ENCODE measurements at places on chromosomes 3 and 15.

- no peak for DNase-seq
Measured at GRCh38 chr15:50774450-50774849, 8.9 kb upstream of the SPPL2A start.

- DNase-seq: no peak
Measured at GRCh38 chr15:70664494-70664893, 98.9 kb downstream of the UACA start.

DNA sequence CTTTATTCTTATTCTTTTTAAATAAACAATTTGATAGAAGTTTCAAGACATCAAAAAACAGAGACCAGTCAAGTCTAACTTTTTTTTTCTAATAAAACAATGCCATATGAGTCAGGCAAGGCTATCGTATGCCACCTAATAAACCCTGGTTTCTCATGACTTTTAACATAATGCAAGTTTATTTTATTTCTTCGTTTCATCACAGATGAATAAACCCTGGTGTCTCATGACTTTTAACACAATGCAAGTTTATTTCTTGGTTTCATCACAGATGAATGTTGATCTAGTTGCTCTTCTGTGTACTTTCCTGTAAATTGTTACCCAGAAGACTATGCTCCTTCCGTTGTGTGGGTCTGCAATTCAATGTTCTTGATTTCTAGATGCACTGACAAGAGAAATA lies 905.4 kb downstream of the ROBO2 start:
- no peak for DNase-seq

DNA sequence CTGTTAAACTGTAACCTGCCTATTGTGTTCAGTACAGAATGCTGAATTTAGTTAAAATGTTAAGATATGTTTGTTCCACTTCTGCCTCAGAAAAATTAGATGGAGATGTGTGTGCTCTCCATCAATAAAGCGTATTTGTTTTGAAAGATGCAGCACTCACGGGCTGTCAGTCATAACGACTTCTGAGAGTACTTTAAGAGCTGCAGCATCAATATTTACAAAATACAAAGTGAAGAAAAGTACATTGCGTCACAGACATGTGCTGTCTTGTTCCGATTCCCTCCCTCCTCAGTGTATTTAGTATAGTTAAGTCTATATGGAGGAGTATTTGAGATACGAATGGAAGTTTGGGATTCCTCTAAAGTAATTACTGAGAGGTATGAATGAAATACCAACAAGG lies 166.6 kb downstream of the BBX start:
- no peak for DNase-seq

GRCh38 chr15:98800437-98801233 lies 152.3 kb downstream of the IGF1R start:
- peak; percentile 79 for DNase-seq

DNA sequence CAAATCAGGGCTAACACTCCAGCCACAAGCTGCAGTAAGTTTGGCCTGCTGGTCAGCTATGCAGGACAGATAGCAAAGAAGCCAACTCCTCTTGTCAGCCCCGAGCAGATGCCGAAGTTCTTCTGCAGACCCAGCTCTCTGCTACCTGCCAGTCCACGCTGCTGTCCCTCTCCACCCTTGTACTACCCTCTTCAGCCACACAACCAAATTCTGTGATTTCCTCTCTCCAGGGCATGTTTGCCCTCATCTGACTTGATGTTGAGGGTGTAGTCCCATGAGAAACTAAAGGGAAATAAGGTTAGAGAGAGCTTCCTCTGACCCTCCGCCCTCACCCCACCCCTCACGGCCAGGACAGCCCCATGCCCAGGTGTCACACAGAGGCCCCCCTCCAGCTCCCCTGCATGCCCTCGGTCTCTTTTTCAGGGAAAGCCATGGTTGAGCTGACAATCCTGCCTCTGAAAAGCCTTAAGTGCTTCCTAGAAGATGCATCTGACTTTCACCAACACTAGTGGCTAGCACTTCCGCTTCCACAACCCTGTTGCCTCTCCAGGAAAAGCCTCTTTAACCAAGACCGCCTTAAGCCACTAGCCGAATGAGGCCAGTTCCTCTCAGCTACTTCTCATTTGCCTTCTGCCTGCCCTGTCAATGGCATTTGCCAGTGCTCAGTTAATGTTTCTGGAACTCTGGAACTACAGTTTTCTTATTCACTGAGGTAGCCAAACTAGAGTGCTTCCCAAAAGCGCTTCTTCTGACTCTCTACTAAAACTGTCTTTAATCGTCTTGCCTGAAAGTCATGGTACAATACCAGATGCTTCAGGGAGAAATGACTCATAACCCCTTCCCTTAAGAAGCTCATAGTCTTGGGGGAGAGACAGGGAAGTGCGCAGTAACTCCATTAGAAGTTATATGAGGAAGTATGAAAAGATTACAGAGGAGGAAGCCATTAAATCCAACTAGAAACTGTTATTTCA lies 300.4 kb upstream of the STT3B start:
- no peak for DNase-seq

GRCh38 chr3:113468539-113468938 lies 27.2 kb upstream of the CFAP44 start:
- DNase-seq: no peak

DNA sequence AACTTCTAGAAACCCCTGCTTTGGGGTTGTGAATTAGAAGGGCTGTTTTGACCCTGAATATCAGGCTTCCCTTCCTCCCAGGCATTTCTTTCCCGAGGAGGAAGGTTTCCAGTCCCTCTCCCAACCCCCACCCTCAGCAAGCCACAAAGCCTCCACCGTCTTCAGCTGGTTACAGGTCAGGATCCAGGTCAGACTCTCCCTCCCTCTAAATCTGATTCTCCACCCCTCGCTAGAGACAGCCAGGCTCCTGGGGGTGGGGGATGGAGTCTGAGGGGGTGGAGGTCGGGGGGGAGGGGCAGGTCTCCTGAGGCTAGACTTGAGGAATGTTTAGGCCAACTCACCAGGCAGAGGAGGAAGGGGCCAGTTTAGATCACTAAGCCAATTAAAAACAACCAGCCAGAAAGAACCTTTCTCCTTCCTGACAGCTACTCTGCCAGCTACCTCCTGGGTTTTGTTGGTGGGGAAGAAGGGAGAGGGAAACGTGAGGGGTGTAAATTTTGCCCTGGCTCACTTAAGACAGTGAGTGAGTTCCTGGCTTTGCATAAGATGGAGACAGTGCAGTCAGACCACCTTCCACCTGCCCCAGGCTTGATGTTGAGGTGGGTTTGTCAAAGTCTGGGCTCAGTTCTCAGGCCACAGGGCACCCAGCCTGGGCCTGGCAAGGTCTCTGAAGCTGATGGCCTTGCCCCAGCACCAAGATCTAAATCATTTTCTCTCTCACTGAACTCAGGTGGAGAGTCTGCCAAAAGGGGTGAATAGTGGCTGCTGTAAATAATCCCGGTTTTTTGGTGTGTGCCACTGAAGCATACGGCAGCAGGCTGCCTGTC lies 19.5 kb downstream of the BMF start:
- no peak for DNase-seq

DNA sequence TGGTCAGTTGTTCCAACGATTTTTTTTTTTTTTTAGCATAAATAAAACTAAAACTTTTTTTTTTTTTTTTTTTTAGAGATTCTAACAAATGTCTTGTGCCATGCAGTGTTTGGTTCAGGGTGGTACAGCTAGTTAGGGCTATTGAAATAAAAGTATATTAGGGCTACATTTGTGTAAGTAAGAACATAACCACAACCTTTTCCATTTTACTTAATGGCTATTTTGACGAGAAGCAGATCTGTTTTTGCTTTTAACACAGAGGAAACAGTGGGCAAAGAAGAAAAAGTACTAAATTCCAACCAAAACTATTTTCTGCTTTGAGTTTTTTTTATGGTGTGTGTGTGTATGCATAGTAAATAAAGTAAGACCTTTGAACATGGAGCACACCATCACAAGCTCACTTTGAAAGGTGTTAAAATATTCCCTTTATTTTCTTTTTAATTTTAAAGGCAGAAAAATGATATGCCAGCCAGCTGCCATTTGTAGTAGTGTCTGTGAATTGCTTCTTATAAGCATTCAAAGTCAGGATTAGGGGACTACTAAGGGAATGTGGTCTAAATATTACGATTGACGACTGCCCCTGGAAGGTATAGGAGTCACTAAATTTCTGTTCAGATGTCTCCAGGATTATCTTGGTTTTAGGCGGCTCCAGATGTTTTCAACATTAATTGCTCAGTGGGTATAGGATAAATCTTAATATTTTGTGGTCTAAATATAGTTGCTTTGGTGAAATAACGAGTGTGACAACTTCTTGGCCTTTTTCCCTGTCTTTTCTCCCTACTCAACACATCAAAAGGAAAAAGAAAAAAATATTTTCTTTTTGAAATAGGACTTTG lies 3.1 kb downstream of the RARB start:
- no peak for DNase-seq

- DNase-seq: no peak
Measured at GRCh38 chr3:139251529-139251928, 92.3 kb upstream of the MRPS22 start.

GRCh38 chr3:157793745-157794144 lies 290.5 kb upstream of the VEPH1 start:
- DNase-seq: no peak

DNA sequence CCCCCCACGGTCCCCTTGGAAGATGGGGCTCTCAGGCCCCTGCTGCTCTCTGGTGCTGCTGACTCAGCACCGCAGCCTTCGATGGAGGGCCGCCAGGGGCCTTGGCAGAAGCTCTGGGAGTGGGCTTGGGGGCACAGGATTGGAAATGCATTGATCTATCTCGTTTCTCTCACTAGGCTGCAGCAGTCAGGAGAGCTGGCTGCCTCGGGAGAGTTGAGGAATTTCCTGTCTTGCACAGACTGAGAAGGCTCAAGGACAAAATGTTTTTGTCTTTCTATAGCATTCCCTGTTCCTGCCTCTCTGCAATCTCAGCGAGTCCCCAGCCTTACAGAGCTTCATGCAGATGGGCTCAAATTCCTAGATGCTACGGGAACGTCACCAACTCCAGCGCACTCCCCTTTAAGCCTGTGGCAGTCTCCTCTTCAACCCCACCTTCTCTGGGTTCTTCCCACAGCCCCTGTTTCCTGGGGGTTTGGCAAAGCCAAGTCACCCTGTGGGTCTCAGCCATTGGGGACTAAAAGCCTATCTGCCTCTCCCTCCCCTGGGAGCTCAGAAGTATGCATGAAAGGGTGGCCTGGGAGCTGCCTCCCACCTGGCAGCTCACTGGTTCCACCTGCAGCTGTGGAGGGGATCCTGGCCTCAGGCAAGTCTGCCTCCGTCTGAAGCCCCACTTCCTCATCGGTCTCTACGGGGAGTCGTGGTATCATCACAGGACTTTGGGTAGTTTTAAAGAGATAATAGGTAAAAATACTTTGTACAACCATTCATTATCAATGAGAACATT lies 127.4 kb upstream of the HACD2 start:
- no peak for DNase-seq

DNA sequence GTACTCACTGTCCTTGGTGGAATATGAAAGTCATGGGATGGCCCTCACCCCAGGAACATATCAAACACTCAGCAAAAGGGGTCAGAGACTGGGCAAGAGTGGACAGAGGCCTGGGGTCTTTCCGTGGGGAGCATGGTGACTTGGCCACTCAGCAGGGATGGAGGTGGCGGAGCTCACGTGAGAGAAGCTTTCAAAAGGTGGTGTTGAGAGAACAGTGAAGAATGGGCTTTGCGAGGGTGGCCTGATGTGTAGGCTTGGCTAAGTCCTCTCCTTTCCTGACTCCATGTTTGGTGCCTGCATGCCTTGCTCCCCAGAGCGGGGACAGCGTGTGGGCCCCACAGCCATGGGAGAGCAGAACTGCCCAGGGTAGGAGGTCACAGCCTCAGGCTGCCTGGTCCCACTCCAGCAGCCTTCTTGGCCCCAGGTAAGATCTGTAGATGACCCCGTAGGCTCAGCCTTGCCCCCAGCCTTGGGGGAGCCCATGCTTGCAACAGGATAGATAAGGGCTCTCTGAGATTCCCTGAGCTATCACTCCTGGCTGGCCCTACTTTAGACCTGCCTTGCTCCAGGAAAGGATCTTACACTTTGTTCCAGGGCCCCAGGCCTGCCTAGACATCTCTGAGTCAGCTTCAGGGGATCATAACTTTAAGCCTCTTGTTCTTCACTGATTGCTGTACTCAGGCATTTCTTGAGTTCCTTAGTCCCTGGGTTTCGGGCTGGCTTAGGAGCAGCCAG lies 17.0 kb downstream of the RPLP1 start:
- DNase-seq: no peak

- DNase-seq: no peak
Measured at GRCh38 chr3:84109911-84110310, 848.9 kb upstream of the CADM2 start.

DNA sequence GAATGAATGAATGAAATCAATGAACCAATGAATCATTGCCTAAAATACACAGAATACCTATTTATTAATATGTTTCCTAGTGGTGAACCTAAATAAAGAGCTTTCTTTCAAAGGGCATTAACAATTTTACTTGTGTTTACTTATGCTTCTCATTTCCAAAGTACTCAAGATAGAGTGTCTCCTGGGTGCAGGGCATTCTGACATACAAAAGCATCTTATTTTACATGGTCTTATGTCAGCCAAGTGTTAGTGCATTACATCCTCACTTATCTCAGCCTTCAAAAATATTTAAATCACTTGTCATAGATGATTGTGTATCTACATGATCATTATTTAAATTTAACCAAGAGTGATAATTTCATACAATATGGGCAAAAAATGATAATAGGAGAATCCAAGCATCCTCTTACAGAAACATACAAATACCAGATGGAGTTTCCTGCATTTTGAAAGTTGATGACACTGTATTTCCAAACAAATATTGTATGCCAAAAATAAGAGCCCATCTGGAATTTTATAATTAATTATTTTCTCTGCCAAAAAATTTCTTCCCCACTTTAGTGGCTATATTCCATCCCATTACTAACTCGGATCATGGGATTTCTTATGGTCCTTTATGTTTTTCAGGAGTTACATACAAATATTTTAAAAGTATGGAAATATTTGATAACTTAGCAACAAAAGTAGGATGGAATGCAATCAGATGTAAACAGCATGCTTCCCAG lies 279.0 kb downstream of the RBMS3 start:
- DNase-seq: no peak

DNA sequence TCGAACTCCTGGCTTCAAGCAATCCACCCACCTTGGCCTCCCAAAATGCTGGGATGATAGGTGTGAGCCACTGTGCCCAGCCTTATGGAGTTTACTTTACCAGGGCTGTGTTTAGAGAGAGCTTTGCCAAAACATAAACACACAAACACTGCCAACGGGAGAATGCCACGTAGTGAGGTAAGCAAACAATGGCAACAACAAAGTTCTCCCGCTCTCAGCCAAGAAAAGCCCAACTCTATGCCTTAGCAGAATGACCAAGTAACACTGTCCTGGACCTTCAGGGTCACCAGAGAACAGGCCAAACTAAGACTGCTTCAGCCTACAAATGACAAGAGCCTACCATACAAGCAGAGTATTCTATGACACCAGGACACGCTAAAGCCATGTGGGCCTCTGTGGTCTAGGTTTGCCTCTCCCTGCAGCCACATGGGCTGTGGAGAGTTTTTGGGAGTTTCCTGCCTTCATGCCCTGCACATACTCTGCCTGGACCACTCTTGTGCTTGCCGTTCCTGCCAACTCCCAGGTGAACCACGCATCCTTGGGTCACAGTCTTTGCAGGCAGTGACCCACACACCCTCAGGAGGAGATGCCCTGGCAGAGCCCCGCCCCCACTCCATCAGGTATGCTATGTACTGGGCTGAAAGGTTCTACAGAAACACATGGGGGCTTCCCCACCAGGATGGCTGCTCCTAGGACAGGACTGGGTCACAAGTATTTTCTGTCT lies 21.6 kb upstream of the CNBP start:
- no peak for DNase-seq

GRCh38 chr3:122230174-122230573 lies 46.7 kb downstream of the CASR start:
- DNase-seq: no peak

- DNase-seq: no peak
Measured at GRCh38 chr15:33476908-33477307, 166.1 kb downstream of the RYR3 start.

GRCh38 chr3:122825460-122825859 lies 30.6 kb downstream of the SLC49A4 start:
- DNase-seq: no peak
